ENCODE measurements at places on chromosomes 4 and X. TPM values are rescaled to one million over a fixed set of nuclear protein-coding genes. Genes with fewer than 3 reads are reported as not detected.

- no peak for DNase-seq
Observed at GRCh38 chr4:126081336-126081735, 766.6 kb downstream of the FAT4 start.

GRCh38 chr4:36039026-36039425, 205.3 kb downstream of the ARAP2 start:
- DNase-seq = no peak

DNA sequence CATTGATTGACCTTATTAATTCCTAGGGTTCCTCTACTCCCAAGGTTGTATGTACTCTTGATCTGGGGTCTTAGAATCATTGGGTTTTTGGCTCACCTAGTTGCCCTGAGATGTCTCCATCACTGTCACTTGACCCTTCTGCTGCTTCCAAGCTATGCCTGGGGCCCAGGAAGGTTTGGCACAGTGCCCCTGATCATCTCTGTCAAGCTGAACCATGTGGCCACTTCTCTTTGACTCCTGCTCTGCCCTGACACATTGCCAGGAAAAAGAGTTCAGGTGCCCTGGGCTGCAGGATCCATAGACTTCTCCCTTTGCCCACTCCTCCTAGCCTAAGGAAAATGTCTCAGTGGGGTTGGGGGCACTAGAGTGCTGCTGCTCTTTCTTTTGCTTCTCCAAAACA, 3.9 kb upstream of the CHST7 start:
- DNase-seq = no peak

USP51 gene
- polyA plus RNA-seq = 7.4 TPM

GRCh38 chr4:152508818-152509217, 27.1 kb downstream of the FBXW7 start:
- no peak for DNase-seq

- DNase-seq = no peak
Observed at GRCh38 chr4:73664470-73664869, 44.2 kb upstream of the RASSF6 start.

- DNase-seq = no peak
Observed at GRCh38 chr4:48403779-48404178, 62.5 kb downstream of the SLAIN2 start.

DNA sequence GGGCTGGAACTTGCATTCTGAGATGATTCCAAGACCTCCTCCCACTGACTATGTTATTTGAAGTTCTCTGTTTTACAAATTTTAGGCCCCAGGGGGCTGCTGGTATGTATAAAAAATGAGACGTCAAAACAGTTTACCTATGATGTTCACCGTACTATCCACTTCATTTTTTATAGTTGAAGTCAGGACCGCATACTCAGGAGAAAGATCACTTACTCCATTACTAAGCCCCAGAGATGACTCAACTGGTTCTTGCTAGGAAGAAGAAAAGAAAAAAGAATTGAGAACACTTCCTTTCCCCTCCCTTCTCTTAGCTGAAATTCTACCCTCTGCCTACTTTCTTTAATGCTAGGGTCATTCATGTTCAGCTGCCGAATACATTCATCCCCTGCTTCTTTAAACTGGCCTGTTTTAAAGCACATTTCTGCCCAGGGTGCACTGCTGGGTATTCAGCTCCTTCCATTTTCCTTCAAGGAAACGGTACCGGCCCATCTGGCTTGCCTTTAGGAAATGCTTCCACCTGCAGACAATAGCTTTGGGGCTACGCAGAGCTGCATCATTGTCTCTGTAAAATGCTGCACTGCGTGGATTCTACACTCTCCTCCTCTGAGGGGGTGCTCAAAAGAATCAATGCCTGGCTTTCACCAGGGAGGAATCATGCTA, 66.2 kb downstream of the IRF2 start:
- no peak for DNase-seq

MTMR8 gene
- 2.1 TPM for polyA plus RNA-seq

DNA sequence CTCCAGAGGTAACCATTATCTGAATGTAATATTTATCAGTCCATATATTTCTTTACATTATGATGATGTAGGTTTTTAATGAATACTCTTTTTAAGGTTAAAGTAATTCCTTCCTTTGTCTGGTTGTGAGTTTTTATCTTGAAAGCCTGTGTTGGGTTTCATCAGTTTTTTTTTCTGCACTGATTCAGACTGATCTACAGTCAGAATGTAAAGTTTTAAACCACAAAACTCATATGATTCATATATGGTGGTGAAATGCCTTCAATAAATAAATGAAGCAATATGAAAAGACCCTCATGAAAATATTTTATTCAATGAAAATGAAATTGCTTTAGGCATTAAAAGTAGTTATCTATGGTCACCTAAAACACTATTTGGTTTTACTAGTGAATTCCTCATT, 47.1 kb downstream of the SORBS2 start:
- no peak for DNase-seq

APOOL gene
- 19.4 TPM for polyA plus RNA-seq

SMR3B gene
- not detected for polyA plus RNA-seq

HERC6 gene
- polyA plus RNA-seq = 10.8 TPM

GRCh38 chr4:144421839-144422565, 224.0 kb upstream of the HHIP start:
- DNase-seq = no peak

- no peak for DNase-seq
Observed at GRCh38 chrX:136889269-136889668, 8.7 kb upstream of the RBMX start.

DNA sequence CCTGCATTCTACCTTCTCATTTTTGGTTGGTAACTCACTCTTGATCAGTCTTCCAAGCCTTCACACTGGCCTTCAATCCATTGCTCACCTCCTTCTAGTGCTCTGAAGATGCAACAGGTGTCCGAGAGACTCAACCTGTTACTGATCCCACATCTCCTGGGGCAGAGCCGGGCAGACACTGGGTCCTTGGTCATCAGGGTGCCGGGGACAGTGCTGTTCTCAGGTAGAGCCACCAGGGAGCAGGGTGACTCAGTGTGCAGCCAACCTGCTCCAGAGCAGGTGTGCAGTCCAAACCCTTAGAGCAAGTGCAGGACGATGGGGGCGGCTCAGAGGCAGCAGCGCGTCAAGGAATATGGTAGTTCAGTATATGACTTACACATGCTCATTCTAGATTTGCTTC, 188.4 kb downstream of the DHX15 start:
- no peak for DNase-seq

GRCh38 chr4:177109769-177110168, 199.9 kb upstream of the NEIL3 start:
- no peak for DNase-seq

MUC7 gene
- polyA plus RNA-seq = not detected

NAT8L gene
- polyA plus RNA-seq = 1.2 TPM

DNA sequence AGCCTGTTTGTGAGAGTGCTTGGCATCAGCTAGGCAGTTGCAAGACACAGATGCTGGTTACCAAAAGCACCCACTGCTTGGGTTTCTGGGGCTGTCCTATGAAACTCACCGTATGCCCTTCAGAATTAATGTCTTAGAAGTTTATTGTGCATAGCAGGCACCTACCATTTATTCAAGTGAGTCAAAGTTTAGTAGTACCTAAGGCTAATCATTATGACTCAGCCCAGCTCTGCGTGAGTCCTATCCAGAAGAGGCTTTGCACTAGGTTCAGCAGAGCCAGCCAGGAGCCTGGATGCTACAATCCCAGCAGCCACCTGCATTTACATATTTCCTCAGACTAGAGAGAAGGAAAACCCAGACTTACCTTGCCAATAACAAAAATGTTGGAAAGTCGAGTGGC, 4.2 kb downstream of the RPS4X start:
- no peak for DNase-seq

GRCh38 chrX:40152741-40153344, 55.1 kb upstream of the BCOR start:
- peak; percentile 35 for DNase-seq

GRCh38 chr4:122542411-122543236, 78.2 kb downstream of the IL21 start:
- DNase-seq = no peak

DNA sequence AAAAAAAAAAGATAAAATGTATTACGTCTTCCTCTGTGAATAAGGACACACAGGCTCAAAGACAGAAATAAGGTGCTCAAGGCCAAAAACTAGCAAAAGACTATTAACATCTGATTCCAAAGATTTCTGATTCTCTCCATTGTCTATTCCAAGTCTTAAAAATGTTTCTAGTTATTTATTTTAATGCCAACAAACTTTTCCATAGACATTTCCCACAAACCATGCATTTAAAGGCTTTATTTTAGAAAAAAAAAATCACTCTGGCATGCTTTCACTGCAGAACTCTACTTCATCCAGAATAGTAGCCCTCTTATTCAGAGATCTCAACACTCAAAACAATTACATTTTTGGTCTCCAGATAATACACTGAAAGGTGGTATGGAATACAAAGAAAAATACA, 545.0 kb upstream of the TENM3 start:
- no peak for DNase-seq

ATP2B3 gene
- polyA plus RNA-seq = 1.6 TPM

- DNase-seq = no peak
Observed at GRCh38 chr4:146453181-146453807, 68.4 kb downstream of the SLC10A7 start.

EPHA5 gene
- 0.72 TPM for polyA plus RNA-seq

- DNase-seq = no peak
Observed at GRCh38 chr4:112290341-112290740, 4.6 kb upstream of the TIFA start.

- no peak for DNase-seq
Observed at GRCh38 chr4:6152869-6153705, 47.3 kb downstream of the JAKMIP1 start.

ETDC gene
- polyA plus RNA-seq = not detected

- DNase-seq = no peak
Observed at GRCh38 chr4:33111117-33111516, 2390.9 kb downstream of the PCDH7 start.

ARSJ gene
- polyA plus RNA-seq = 11.3 TPM

GRCh38 chr4:127479031-127479622, 153.6 kb upstream of the INTU start:
- DNase-seq = no peak

- no peak for DNase-seq
Observed at GRCh38 chr4:133565379-133565778, 416.3 kb downstream of the PCDH10 start.

GRCh38 chr4:169707958-169708643, 49.6 kb downstream of the HPF1 start:
- DNase-seq = no peak

ACE2 gene
- 428 TPM for polyA plus RNA-seq

- DNase-seq = no peak
Observed at GRCh38 chr4:20421603-20421985, 169.9 kb downstream of the SLIT2 start.

DNA sequence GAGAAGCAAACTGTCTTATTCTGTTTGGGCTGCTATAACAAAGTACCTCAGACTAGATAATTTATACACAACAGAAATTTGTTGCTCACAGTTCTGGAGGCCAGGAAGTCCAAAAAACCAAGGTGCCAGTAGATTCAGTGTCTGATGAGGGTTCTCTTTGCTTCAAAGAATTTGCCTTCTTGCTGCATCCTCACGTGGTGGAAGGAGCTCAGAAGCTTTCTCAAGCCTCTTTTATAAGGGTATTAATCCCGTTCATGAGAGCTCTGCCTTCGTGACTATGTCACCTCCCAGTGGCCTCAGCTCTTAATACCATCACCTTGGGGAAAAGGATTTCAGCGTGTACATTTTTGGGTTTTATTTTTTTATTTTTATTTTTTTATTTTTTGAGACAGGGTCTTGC, 20.1 kb downstream of the CA5B start:
- DNase-seq = no peak

DNA sequence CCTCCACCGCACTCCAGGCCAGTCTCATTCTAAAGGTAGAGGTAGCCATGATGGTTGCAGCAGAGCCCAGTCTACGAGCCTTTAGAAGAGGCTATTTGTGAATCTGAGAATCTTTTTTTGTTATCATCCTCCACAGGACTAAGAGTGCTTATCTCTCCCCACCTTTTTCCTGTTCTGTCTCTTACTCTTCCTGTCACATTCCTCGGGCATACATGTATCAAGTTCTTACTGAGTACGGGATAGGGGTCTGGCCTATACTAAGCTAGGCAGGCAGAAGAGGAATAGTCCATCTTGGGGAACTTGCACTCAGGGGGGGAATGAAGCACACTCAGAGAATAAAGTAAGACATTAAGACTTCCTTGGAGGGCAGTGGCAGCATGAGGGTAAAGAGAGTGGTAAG, 25.7 kb downstream of the LAS1L start:
- no peak for DNase-seq

DMRTC1B gene
- polyA plus RNA-seq = 1.5 TPM

DNA sequence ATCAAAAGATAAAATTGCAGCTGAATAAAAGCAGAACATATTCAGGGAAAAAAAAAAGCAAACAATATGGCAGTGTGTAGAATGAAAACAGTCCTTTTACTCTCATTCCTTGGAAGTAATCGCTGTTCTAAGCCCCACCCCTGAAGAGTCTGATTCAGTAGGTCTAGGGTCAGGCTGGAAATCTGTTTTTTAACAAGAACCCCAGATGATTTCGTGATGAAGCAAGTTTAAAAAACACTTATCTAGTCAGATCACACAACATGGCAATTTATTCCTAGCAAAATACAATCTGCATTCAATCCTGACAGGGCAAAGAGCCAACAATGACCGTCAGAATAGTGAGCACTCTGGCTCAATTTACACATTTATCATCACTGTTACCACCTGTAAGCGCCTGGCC, 16.1 kb downstream of the FAM120C start:
- no peak for DNase-seq

- no peak for DNase-seq
Observed at GRCh38 chr4:127778102-127778501, 4.0 kb upstream of the HSPA4L start.

DNA sequence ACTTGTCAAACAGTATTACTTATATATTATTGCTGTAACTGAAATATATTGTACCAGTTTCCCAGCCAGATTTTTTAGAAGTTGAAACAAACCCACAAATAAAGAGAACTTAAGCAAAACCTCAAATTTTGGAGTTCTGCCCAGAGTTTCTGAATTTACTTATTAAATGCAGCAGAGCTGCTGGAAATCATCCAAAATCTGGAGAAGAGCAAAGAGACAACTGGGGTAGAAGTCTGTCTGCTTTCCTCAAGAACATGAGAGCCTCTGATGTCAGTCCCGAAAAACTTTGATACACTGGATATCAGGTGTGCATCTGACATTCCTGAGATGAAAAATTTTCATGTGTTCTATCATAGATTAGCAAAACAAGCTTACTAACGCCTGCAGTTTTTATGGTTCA, 325.9 kb downstream of the NR3C2 start:
- DNase-seq = no peak

GRIPAP1 gene
- polyA plus RNA-seq = 51.4 TPM

All from large intestine (tissue), 12 donors.